NCI-H226 (cell line): ENCODE measurements at places on chromosomes 2 and 18.

GRCh38 chr2:36147670-36148390, 207.7 kb upstream of the CRIM1 start:
- DNase-seq = no peak

DNA sequence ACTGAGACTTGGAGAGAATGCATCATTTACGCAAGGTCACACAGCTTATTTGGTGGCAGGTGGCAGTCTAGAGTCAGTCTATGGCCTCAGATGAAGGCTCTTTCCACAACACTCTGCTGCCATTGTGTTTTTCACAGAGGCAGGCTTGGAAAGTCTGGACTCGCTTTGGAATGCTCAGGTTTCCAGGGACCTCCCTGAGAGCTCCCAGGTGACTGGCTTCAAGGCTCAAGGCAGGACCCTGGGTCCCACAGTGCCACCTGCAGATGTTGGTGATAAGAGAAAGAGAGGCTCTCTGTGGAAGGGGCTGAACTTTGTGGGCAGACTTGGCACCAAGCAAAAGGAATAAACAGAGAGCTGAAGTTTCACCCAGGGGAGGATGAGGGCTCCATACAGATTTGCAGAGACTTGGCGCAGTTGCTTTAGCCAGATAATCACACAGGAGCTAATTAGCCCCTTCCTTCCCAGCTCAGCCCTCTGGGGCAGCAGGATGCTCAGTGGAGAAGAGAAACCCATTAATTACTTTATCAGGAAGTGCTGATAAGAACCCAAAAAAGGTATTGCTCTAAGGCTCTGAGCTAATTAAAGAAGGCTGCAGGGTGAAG, 103.5 kb downstream of the LBH start:
- no peak for DNase-seq

DNA sequence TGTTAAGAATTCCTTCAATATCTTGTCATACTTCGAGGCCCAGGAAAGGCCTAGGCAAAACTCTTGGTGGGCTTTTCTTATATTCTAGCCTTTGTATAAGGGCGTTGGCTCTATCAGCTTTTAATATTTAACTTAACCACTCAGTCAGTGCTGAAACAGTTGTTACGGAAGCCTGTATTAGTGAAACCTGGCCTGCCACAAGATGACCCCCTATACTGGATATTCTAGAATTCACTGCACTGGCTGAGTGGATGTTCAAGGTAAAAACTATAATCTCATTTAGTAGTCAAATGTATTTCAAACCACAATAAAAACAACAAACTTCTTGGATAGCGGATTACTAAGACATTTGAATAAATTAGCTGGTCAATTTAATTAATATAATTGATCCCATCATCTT, 91.7 kb upstream of the HNMT start:
- no peak for DNase-seq

- peak; percentile 49 for DNase-seq
These were observed 211.0 kb downstream of the KCNE4 start for GRCh38 chr2:223262946-223263345.

- DNase-seq = no peak
These were observed 34.5 kb downstream of the HS1BP3 start for GRCh38 chr2:20616341-20616871.

DNA sequence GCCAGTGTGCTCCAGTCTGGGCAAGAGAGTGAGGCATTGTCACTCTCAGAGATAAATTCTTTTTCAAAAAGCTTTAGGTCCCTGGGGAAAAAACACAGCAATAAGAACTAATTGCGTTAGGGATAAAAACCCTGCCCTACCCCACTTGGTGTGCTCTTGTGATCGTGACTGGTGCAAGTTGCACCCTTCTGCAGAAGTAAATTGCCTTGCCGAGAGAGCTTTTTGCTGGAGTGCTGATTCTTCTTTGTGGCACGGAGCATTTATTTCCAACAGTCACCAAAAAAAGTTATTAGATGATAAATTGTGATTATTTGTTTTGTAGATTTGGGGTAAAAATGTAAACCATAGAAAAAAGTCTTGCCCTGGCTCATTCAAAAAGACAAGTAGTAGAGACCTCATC, 12.3 kb upstream of the GPR55 start:
- no peak for DNase-seq

DNA sequence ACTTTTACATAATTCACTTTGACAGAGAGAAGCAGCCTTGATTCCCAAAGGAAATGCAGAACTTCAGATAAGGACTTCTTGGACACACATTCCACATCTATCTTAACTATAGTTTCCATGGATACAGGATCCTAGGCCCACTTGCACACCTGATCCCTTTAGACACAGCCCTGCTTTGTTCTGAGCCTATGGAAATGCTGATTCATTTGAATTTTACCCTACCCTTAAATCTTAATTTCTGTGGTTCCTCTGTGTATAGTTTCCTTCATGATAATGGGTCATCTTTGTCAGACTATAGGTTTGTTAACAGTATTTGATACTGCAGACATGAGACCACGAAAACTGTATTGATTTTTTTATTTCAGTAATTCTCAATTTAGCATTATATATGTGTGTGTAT, 77.4 kb downstream of the ACTR3 start:
- peak; percentile 34 for DNase-seq

GRCh38 chr18:78607221-78607620, 372.4 kb upstream of the SALL3 start:
- no peak for DNase-seq

GRCh38 chr2:235769046-235769445, 275.2 kb downstream of the AGAP1 start:
- DNase-seq = no peak

GRCh38 chr18:24762511-24762910, 302.1 kb downstream of the HRH4 start:
- DNase-seq = no peak

DNA sequence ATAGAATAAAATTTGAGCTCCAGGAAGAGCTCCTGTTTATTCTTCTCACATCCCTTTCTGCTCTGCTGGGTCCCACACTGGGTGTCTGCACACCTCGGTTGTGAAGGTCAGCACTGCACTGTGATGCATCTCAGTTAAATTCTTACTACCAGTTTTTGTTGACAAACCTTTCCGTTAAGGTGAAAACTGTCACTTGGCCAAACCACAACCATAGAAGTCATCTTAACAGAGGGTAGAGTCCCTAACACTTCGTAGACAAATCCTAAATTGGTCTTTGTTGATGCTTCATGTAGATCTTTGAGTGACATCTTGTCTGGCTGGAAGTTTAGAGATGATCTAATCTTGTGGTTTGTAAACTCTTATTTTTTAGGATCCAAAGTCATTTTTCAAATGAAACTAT, 167.4 kb upstream of the MAP3K20 start:
- DNase-seq = no peak

- DNase-seq = no peak
These were observed 1346.2 kb downstream of the SUCLG1 start for GRCh38 chr2:83112858-83113257.

GRCh38 chr2:180823546-180824141, 156.8 kb upstream of the UBE2E3 start:
- peak; percentile 84 for DNase-seq

- no peak for DNase-seq
These were observed 14.1 kb upstream of the GMPPA start for GRCh38 chr2:219484343-219485200.

GRCh38 chr2:126986631-126987187, 88.0 kb downstream of the TEX51 start:
- no peak for DNase-seq

DNA sequence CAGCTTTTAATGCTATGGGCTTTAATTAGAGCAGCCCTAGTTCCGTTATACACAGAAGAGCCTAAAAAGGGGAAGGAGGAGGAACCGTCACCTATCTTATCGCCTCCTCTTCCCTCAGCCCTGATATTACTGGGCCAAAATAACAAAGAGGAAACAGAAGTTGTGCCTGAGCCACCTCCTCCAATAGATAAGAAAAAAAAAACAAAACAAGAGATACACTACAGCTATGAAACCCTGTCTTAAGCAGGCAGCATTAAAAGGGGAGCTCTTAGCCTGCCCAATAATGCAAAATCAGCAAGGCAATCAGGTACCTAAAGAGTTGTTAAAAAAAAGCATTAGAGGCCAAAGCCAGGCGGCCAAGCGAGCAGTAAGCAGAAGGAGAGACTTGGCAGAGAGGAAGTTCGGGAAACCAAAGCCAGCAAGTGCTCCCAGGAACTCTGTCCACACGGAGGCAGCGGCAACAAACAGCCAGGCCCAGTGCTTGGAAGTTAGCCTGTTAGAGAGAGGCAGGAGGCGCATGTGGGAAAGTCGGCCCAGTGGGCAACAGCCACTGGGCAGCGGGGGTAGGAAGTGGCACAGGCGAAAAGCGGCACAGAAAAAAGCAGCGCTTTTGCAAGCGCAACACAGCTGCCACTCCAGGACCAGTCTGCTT, 41.8 kb upstream of the PDK1 start:
- DNase-seq = no peak

- no peak for DNase-seq
These were observed 46.8 kb downstream of the MRPS5 start for GRCh38 chr2:95074663-95075439.

DNA sequence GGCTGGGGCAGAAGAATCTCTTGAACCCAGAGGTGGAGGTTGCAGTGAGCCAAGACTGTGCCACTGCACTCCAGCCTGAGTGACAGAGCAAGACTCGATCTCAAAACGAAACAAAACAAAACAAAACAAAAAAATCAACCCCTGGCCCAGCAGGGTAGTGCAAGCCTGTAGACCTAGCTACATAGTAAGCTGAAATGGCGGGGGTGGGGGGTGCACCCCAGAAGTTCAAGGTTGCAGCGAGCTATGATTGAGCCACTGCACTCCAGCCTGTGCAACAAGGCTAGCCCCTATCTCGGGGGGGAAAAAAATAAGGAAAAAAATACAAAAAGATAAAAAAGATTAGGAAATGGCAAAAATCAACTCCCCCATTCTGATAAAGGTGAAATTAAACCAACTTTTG, 6.4 kb downstream of the ATL2 start:
- DNase-seq = no peak

DNA sequence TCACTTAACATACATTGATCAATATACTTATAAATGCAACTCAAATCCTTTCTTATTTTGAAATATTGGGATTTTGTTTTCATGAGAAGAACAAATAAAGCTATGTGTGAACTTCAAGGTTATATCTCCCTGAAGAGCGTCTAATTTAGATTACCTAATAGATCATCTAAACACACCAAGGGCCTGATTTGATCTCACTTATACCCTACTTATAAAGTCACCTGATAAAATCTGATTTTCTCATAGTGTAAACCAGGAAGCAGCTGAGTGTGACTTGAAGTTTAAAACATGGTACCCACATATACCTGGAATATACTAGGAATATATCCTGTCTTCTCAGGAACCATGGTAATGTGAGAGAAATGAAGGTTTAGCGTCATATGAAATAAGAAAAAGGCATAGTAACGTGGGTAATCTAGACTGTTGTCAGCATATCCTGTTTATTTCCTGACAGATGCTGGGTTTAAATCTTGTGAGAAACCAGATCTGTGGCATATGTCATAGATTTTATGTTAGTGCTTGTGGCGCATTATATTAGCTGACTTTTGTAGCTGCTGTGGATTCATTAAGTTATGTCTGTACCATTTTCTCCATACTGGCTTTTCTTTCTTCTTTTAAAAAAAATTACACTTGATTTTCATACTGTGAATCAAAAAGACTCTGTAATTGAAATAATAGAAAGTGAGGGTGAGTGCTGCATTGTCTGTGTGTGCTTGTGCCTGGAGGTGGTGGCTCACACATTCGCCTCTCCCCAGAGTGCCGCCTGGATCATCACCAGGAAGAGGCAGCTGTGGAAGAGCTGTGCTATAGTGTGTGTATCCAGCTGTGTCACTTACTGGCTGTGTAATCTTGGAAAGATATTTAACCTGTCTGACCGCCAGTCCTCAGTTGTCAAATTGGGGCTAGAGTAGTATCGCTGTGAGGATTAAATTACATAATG, 164.0 kb downstream of the MYO3B start:
- DNase-seq = no peak

- no peak for DNase-seq
These were observed 39.7 kb downstream of the CDC42EP3 start for GRCh38 chr2:37631698-37632097.

DNA sequence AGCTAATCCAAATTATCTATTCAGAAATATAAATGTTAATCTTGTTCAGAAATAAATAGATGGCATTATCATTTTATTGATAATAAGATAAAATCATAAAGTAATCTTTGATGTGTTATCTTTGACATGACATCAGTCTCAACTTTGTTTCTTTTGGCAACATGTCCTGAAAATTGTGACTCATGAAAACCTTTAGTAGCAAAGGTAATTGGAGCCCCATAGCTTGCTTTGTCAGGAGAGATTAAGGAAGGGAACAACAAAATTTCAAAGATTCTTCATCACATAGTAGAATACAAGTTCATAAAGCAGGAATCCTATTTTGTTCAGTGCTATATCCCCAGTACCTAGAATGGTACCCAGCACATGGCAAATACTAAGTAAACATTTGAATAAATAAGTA, 165.4 kb downstream of the KCNE4 start:
- no peak for DNase-seq

GRCh38 chr2:206045251-206045650, 40.7 kb downstream of the INO80D start:
- DNase-seq = no peak
